ENCODE measurements at places on chromosomes 5 and 9.
A peak's percentile ranks its signal among the peaks of the same experiment; 100 is the strongest.

DNA sequence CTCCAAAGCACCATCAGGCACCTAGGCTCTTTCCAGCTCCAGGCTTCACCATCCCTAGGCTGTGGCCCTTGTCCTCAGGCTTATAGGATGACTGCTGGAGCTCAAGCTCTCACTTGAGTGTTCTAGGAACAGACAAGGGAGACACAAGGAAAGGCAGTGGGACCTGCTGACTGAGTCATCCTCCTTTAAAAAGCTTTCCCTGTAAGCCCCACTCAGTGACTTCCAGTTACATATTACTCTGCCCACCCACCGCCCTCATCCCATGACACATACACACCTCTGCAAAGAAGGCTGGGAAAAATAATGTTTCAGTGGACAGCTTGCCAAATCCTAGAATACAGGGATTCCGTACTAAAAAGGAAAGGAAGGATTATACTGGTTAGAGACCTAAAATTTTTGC is 154.2 kb upstream of the ZNF366 start:
- no peak for DNase-seq

GRCh38 chr9:91161465-91162300 is 200.0 kb downstream of the AUH start:
- no peak for DNase-seq

GRCh38 chr9:125374443-125375309 is 113.0 kb downstream of the GAPVD1 start:
- DNase-seq: peak; percentile 50

GRCh38 chr9:116928884-116929283 is 241.8 kb downstream of the TRIM32 start:
- DNase-seq: no peak

GRCh38 chr9:93958121-93958818 is 3.1 kb upstream of the BARX1 start:
- DNase-seq: no peak

DNA sequence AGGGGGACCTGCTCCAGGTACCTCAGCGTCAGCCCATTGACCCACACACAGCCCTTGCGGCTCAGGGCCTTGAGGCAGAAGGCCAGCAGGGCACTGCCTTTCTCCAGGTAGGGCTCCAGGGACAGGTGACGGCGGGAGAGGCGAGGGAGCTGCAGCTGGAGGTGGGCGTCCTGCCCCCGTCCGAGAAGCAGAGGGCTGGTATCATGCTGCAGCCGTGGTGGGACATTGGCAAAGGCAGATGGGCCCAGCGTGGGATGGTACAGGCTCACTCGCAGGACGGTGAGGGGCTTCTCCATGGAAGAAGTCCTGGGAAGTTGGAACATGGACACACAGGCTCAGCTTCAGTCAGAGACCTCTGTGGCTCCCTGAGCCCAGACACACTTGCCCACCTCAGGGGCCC is 2.5 kb upstream of the DCANP1 start:
- no peak for DNase-seq

DNA sequence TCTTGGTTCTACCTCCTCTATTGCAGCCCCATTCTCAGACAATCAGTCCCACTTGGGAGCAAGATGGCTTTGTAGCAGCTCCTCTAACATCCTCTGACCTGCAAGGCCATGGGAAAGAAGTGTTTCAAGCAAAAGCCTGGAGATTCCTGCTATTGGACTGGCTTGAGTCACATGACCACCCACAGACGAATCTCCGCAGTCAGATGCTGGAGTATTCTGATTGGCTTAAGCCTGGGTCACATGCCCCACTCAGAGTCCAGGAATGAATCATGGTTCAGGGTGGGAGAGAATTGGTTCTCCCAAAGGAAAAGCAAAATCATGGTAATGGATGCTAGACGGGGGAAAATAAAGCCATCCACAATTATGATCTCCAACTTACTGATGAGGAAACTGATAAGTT is 22.6 kb upstream of the LMX1B start:
- no peak for DNase-seq

GRCh38 chr5:174176511-174176910 is 131.0 kb downstream of the NSG2 start:
- DNase-seq: no peak

GRCh38 chr5:172860520-172861443 is 26.7 kb downstream of the ERGIC1 start:
- DNase-seq: no peak

GRCh38 chr5:23007236-23007635 is 154.1 kb upstream of the CDH12 start:
- no peak for DNase-seq

GRCh38 chr9:104921067-104921741 is 6.8 kb downstream of the ABCA1 start:
- DNase-seq: no peak

GRCh38 chr5:101878190-101878589 is 417.9 kb downstream of the SLCO4C1 start:
- DNase-seq: no peak

GRCh38 chr5:88142886-88143692 is 125.6 kb downstream of the TMEM161B start:
- DNase-seq: no peak

- DNase-seq: no peak
Observed at GRCh38 chr5:58444805-58445204, 15.1 kb downstream of the PLK2 start.

GRCh38 chr5:167786871-167787578 is 504.4 kb upstream of the WWC1 start:
- no peak for DNase-seq

DNA sequence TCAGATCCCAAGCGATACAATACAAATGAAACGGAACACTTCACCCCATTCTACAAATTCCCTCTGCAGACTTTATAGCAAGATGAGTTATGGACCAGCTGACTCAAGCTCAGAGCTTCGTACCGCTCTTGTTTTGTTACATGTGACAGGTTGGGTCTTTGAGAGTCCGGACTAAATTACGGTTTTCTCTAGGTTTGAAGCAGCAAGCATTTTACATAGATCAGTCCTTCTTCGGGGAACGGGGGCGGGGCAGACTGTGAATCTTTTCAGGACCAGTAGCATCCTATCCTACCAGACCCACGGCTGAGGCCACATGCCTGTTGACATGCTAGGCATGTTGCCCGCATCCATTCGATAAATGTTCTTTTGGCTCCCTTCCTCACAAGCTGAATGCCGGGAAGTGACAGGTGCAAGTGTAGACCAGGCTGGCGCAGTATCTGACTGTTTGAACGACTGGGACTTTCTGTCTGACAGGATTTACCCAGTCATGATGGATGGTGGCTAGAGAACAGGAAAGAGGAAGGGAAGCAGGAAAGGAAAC is 811.0 kb upstream of the GRAMD2B start:
- no peak for DNase-seq

DNA sequence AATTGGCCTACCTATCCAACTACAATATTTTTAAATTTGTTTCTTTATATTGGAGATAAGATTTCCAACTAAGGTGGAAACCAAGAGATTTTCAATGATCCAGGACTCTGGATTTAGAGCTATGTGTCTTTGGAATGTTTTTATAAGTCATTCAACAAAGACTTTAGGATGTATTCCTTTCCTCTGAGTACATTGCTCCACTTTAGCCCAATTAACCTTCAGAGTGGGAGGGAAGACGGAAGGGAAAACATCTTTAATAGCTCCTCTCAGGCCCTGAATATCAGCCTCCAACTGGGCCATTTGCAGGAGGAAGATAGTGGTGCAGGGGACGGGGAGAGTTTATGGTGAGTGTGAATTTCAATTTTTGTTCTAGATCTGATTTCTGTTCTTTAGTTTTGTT is 239.2 kb downstream of the PIK3R1 start:
- no peak for DNase-seq

- DNase-seq: no peak
Observed at GRCh38 chr5:10828241-10828640, 67.2 kb upstream of the DAP start.

- no peak for DNase-seq
Observed at GRCh38 chr5:37071487-37071886, 177.7 kb downstream of the CPLANE1 start.

DNA sequence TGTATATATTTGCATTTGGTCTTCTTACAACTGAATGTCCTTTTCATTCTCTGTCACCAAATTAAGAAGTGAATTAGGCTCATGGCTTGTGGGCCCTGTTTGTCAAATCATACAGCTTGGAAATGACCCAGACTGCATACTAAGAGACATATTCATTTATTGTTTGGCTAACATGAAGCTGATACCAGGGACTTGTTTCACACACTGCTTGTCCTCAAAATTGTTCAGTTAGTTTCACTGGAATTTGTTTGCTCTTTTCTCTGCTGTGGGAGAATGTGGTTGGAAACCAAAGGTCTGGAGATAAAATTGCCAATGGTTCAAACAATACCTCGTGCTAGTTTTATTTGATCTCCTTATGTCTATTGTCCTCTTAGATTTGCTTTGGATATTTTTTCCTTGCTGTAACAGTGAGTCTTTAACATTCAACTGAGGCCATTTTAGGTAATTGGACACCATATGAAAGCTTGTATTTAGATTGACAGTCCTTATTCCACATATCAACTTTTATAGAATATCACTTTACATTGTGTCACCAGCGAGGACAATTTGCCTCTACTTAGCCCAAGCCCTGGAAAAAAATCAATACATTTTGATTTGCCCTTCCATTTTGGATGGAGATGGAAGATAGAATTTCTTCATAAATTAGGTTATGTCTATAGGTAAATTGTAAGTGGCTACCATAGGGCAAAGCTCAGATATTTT is 144.3 kb upstream of the MTAP start:
- no peak for DNase-seq

- DNase-seq: no peak
Observed at GRCh38 chr9:132577119-132577518, 5.3 kb upstream of the BARHL1 start.

DNA sequence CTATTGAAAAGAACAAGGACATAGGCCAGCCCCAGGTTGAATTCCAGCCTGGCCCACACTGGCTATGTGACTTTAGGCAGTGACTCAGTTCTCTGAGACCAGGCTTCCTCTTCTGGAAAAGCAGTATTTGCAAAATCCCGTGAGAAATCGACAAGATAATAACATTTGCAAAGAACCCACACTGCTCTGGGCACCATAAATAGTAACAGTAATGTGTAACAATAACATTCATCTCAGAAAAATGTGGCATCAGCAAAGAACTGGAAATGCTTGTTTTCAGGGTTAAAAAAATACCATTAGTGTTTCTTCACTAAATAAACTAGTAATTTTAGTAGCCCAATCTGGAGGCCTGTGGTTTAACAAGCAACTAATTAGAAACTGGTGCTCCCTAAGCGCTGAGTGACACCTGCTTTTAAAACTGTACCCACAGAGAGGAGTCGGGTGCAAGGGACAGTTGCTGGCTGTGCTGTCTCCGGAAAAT is 148.4 kb downstream of the TTLL11 start:
- no peak for DNase-seq

- no peak for DNase-seq
Observed at GRCh38 chr9:14437354-14438231, 123.7 kb upstream of the NFIB start.

DNA sequence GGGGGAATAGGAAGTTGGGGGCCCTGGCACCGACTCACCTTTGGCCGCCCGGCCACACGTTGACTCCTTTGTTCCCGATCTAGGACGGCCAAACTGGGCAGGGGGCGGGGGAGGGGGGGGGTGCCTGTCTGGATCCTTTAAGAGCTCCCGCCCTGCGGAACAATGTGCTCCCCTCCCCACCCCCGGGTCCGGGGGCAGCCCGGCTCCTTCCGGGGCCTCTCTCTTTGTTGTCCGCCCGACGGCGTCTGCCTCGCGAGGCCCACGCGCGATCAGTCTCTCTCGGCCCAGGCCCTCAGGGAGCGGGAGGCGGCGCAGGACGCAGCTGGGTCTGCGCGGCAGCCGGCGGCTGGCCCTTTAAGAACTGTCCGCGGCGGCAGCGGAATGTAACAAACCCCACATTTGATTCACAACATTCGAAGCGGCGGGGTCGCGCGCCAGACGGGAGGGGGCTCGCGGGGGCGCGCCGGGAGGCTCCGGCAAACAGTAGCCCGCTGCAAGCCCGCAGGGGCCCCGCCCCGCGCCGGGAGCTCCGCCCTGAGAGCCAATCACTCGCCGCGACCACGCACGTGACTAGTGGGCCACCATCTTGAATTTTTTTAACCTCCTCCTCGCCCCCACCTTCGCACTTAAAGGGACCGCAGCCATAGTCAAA is at the start of gene RNF44:
TSS of gene RNF44 (minus strand) at position 501 of the 652 bp plus-strand sequence. CDS start 4,930 bp downstream, outside the sequence.
- peak; percentile 97 for DNase-seq

DNA sequence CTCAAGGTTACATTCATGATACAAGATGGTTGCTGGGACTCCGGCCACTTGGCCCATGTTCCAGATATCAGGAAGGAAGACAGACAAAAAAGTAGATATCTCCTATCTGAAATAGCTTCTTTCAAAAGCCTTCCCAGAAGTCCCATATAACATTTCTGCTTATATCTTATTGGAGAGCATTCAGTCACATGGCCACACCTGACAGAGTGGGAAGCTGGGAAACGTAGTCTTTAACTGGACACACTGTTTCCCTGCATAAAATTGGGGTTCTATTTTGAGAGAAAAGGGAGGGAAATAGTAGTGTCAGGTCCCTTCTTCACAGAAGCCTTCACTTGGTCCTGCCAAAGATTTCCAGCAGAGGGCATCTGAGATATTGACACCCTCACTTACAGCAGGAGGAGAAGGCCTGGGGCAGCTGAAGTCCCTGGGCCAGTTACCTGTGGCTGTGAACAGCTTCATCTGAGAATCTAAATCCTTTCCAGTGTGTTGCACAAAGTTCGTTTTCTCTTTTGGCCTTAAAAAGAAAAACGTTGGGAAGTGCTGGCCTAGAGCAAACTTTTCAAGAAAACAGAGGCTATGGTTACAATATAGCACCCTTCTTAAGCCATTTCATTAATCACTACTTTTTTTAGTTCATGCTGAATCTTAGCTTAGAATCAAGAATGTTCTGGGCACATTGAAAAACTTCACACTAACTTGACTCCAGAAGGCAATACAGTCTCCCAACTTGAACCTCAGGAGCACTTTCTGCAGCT is 33.5 kb downstream of the SPEF2 start:
- peak; percentile 64 for DNase-seq

DNA sequence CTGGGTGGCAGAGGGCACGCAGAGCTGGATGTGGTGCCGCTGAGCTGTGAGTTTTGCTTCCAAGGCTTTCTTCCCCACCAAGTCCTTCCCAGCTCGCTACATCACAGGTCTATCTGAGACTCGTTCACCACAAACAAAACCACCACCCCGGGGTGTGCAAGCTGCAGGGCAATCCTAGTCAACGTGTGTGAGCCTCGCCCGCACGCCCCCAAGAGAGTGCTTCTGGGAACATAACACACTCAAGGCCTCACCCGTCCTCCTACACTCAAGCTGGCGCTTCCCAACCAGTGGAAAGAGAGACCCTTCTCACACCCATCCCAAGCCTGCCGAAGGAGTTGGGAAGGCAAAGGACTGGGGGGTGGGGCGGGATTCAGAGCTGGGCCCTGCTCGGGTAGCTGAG is 10.6 kb downstream of the SNAPC4 start:
- DNase-seq: no peak

Measured in activated CD4-positive, alpha-beta T cell treated with anti-CD3 and anti-CD28 coated beads, Interleukin-2, amount 50 U/mL, for 4 hours (primary cell).